CD4-positive, alpha-beta T cell treated with Interleukin-12 subunit alpha and Interleukin-12 subunit beta, for 1 hour (primary cell): ENCODE measurements at places on chromosomes 3 and 15.

DNA sequence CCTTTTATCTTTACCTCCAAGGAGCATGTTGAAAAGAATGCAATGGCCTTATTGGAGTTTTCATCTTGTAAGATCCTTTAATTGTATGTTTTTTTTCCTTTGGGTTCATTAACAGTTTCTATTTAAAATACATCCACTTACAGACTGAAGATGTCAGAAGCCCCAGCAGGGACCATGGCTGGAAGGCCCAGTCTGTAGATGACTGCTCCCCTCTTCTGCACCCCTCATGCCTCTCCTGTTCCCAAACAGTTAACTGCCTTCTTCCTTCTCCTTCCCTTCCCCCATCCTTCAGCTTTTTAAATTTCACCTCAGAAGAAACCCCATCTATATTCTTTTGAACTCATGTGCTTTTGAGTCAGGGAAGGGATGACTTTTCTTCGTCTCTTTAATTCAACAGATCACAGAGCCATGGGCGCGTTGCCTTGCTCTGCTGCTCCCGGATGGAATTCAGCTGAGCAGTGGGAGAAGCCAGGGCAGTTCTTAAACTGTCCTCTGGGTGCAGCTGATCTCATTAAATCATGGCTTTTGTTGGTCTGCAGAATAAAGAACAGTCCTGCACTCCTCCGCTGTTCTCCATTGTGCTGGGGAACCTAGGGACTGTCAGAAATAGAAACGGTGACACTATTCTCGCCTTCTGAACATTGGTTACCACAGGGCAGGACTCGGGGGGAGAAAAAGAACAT, 71.5 kb upstream of the EIF1B start:
- DNase-seq, result no peak

DNA sequence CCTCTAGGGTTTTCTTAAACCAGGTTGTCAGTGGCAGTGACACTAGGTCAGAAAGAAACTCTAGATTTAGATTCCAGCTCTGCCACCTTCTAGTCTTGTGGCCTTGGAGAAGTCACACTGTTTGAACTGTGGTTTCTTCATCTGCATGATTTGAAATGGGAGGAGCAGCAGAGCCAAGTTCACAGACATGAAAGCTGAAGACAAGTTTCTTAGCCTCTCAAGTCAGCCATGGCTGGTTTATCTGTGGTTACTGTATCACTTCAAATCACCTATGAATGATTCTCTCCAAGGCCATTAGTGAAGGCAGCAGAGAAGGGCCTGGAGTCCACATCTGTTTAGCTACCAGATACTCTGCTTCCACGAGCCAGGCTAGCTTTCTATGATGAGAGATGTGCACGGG, 15.6 kb downstream of the CLEC3B start:
- no peak for DNase-seq

- no peak for DNase-seq
Measured at GRCh38 chr15:50066666-50067065, 52.4 kb downstream of the ATP8B4 start.

DNA sequence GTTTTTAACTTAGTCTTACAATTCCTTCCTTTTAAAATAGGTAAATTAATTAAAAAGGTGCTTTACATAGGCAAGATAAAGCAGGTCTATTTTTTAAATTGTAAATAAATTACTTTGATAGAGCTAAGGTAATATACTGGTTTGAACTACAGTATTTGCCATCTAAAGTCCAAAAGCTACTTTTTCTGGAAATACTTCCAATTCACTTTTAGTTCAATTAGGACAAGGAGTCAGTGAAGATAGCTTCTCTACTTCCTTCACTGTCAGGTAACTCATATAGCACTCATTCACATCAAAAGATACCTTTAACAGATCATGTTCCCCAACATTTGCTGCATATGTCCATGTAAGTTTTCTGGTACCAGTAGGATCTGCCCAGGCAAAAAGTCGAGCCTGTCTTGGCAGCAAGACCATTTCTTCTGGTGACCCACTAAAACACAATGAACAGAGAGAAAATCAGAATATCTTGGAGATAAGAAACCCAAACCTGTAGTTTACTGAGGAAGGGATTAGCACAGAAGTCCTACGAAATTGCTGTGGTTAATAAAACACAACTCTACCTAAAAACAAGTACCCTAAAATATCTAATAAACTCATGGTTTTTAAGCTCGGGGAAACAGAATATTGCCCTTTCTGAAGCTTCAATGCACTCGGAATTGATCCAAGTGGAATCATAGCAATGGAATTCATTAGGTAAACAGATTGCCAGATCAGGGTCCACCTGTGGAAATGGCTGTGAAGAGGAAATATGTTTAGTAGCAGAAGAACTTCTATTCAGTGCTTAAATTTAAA, 153.1 kb downstream of the VPS13C start:
- no peak for DNase-seq

GRCh38 chr15:78203346-78204225, 30.8 kb downstream of the ACSBG1 start:
- no peak for DNase-seq
